Urothelium cell line (cell line): ENCODE measurements at places on chromosomes 16 and 17.

DNA sequence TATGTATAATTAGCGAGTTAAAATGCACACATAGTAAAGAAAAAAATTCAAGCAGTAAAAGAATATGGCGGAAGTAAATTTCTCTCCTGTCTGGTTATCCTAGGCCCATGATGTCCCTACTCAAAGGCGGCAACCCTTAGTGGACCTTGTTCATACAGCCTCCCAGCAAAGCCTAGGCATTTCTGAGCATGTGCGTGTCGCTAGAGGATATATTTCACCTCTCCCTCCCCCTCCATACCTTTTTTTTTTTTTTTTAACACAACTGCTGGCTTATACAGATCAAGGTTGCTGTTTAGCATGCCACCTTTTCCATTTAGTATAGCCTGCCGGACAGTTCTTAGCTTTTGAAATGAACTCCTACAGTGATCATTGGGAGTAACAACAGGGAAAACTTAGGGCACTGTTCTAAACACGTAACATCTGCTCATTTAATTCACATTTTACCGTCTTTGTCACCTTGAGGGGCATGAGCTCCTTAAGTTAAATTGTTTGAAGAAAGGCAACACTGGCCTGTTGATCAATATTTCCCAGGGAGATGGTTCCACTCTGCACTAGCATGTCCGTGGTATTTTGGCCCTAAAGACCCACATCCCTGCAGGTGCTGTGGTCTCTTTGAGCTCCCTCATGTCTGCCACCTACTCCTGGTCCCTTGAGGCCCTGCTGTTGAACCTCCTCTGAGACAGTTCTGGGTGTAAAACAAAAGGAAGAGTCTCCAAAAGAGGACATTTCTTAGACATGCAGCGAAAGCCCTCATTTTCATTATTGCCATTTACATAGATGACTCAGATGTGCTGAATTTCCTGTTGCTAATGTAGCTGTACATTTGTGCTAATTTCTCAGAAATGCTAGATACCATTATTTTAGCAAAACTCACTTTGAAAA lies 4.1 kb upstream of the TNFRSF13B start:
- no peak for DNase-seq

- DNase-seq = no peak
Observed at GRCh38 chr17:76196675-76197074, 43.6 kb downstream of the RNF157 start.

DNA sequence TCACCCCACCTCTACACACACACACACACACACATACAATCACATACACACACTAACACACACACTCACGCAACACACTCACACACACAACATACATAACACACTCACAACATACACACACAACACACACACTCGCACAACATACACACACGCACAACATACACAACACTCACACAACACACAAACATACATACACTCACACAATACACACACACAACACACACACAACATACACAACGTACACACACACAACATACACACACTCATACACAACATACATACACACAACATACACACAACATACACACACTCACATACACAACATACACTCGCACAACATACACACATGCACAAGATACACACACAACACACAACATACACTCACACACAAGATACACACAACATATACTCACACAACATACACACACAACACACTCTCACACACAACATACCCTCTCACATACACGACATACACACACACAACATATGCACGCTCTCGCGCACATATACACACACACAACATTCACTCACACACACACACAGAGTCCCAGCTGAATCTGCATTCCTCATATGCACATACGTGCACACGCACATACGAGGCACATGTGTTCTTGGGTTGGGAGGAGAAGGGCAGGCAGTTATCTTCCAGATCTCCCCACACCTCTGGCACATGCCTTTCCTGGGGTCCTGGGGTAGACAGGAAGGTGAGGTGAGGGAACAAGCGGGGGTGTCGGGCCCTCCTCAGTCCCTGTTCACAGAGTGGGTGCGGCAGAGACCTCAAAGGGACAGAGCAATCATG lies 1.1 kb downstream of the ASGR2 start:
- DNase-seq = no peak

DNA sequence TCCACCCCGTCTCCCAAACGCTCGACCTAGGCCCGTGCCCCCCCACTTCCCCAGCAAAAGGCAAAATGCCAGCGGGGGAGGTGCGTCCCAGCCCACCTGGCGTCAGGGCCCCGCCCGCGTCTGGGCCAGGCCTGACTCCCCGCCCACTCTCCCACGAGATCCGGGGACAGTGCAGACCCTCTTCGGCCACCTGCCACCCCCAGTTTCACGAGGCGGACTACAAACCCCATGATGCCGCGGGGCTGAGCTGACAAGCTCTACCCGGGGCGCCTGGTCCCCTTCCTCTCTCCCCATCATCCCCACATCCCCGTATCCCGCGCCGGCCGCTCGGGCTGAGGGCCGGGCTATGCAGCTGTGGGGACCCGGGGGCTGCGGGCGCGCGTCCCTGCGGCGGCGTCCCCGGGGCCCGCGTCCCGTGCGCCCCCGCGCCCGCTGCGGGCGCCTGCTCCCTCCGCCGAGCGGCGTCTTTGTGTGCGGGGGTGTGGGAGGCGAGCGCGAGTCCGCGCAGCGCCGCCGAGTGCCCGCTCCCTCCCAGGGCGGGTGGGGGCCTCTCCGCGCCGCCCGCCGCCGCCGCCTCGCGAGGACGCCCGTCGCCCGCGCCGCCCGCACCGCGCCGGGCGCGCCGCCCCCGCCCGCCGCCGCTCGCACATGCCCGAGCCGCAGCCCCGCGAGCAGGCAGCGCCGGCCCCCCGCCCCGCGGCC lies at the start of gene ANKRD13B:
Gene ANKRD13B, plus strand, starts transcription at position 283 of the 702 bp plus-strand sequence. CDS start 490 bp downstream, outside the sequence.
- DNase-seq = peak; percentile 44

DNA sequence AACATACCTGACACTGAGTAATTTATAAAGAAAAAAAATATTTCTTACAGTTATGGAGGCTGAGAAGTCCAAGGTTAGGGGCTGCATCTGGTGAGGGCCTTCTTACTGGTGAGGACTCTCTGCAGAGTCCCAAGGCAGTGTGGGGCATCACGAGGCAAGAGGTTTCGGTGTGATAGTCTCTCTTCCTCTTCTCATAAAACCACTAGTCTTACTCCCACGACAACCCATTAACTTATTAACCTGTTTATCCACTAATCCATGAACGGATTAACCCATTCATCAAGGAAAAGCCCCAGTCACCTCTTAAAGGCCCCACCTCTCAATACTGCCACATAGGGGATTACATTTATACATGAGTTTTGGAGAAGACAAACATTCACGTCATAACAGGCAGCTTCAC lies 20.1 kb downstream of the CIITA start:
- no peak for DNase-seq

- DNase-seq = no peak
Observed at GRCh38 chr17:76810956-76811355, 57.2 kb upstream of the MGAT5B start.

DNA sequence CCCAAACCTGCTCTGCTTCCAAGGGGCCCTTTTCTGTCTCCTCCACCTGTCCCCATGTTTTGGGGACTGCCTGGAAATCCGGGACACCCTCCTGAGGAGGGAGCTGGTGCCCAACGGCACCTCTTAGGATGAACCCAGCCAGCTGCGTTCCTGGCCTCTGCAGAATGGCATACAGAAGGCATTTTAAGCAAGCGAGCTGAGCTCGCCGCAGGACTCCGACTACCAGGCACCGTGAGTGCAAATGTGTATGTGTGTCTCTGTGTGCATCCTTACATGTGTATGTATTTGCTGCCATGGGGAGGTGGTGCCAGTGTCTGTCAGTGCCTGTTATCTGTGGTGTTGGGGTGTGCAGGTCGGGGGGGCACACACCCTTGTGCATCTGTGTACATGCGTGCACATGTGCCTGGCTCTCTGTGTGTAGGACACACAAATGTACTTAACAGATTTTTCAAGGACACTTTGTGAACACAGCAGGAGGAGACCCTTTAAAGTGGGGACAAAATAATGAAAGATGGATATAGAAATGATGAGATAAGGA lies 39.3 kb downstream of the ABAT start:
- DNase-seq = no peak

- no peak for DNase-seq
Observed at GRCh38 chr17:19415806-19416775, 5.1 kb downstream of the RNF112 start.

- peak; percentile 53 for DNase-seq
Observed at GRCh38 chr17:77140878-77141767, at the start of gene SEC14L1. Gene SEC14L1 (plus strand): TSS chr17:77140969. CDS start chr17:77143597, 2,628 bp downstream.

DNA sequence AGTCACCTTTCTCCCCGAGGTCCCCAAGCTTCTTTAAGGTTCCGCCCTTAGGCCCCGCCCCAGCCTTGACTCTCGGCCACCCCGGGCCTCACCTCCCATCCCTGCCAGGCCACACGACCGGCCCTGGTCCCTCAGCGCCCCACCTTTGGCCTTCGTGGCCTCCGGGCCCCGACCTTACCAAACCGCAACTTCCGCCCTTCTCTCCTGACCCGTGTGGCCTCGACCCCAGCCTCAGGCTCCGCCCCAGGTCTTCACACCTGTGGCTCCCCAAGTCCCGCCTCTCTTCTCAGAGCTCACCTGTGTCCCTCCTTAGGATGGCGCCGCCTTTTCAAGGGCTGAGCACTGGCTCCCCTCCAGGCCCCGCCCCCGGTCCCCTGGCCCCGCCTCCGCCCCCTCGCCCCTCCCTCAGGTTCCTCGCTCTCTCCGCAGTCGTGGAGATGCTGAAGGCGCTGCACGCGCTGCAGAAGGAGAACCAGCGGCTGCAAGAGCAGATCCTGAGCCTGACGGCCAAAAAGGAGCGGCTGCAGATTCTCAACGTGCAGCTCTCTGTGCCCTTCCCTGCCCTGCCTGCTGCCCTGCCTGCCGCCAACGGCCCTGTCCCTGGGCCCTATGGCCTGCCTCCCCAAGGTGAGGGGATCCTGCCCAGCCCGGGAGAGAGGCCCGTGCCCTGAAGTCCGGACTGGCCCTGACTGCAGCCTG lies 10.0 kb upstream of the CISD3 start:
- no peak for DNase-seq

DNA sequence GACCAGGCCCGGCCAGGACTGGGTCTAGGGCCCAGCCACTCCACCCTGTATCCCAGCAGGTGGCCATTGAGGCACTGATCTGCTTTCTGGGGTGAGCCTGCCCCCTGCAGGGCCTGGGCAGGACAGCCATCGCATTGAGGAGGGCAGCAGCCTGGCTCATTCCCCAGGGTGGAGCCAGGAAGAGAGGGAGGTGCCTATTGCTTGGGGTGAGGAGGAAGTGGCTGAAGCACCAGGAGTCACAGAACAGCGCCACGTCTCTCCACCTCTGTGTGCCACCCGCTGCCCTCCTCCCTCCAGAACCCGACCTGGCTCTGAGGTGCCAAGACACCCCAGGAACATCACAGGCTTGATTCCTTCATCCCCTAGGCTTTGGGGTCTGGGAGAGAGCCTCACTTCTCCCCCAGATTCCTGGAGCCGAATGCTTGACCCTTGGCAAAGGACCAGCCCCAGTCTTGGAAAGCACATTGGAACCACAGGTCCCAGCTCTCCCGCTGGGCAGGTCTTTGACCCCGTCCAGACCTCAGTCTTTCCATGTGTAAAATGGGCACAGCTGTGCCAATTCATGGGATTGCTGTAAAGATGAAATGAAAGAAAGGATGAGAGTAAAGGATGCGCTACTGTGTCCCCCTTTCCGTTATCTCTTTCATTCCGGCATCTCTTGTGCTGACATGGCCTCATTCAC lies 7.2 kb upstream of the KRT36 start:
- peak; percentile 83 for DNase-seq

- no peak for DNase-seq
Observed at GRCh38 chr16:49369651-49370611, 3.7 kb upstream of the C16orf78 start.

- peak; percentile 18 for DNase-seq
Observed at GRCh38 chr17:51059781-51060180, 60.9 kb downstream of the SPAG9 start.

DNA sequence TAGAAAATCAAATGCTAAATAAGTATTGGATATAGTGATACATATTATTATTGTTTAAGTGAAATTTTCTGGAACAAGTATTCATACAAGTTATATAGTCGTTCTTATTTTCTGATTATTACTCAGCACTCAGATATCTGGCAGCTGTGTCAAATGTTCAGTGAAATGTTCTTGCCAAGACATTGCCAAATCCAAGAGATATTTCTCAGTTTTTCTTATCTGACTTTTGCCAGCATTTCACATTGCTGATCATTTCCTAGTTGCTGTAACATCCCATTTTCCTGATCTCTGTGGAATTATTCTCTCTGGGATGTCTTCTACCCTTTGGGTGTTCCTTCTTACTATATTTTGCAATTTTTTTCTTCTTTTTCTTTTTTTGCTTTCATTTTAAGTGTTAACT lies 262.3 kb downstream of the KIF2B start:
- no peak for DNase-seq

- DNase-seq = peak; percentile 35
Observed at GRCh38 chr17:1561420-1562175, 994 bp downstream of the PITPNA start.

GRCh38 chr17:50141745-50142110 lies 8.7 kb downstream of the PPP1R9B start:
- DNase-seq = no peak

GRCh38 chr17:52026075-52026474 lies 132.4 kb downstream of the CA10 start:
- DNase-seq = no peak

GRCh38 chr17:74490716-74491115 lies 24.3 kb downstream of the CD300A start:
- DNase-seq = peak; percentile 2

- DNase-seq = no peak
Observed at GRCh38 chr17:50144845-50145531, 5.5 kb downstream of the PPP1R9B start.

DNA sequence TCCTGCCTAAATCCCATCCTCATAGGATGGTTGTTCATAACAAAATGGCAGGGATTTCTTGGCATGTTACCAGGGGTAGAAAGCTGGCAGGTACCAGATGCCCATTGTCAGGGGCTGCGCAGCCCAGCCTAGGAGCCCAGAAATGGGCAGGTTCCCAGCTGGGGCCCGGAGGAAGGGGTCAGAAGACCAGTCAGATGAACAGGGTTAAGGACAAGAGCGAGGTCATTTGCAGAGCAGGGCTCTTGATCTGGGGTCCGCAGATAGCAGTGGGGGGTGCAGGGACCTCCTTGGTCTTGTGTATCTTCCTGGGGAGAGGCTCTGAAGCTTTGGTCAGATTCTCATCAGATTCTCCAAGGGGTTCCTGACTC lies 52.3 kb upstream of the CDC42EP4 start:
- DNase-seq = no peak

GRCh38 chr16:30368122-30368791 lies 2.0 kb downstream of the TBC1D10B start:
- DNase-seq = no peak

DNA sequence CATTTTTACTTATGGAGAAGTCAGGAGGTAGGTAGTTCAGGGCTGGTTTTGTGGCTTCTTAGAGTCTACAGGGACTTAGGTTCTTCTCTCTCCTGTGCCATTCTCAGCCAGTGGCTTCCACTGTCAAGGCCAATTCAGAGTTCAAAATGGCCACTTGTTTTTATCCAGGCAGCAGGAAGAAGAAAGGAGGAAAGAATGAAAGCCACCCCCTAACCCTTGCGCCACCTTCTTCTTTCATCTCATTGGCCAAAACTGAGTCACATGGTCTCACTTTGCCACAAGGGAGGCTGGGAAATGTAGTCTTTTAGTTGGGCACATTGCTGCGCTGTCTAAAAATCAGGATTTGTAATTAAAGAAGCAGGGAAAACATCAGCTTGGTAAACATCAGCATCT lies 60.8 kb upstream of the MED9 start:
- DNase-seq = peak; percentile 70
